GM23338 (cell line): ENCODE measurements at places on chromosomes 3 and 15. TPM values are rescaled to one million over a fixed set of nuclear protein-coding genes. Genes with fewer than 3 reads are reported as not detected.

GHRL gene
- 0.52 and 0.78 TPM in 2 replicates for polyA plus RNA-seq

CCRL2 gene
- polyA plus RNA-seq, result not detected in 2 replicates

TGM4 gene
- not detected in 2 replicates for polyA plus RNA-seq

NR1I2 gene
- 0.89 and 1.4 TPM in 2 replicates for polyA plus RNA-seq

PCSK6 gene
- polyA plus RNA-seq, result 1.7 and 2.4 TPM in 2 replicates

SAXO2 gene
- polyA plus RNA-seq, result 4.9 and 10.1 TPM in 2 replicates

XIRP1 gene
- polyA plus RNA-seq, result 0.03 TPM in 1 of 2 replicates, not detected in the other

ZNF148 gene
- 14.4 and 16.9 TPM in 2 replicates for polyA plus RNA-seq
